Naive thymus-derived CD4-positive, alpha-beta T cell (primary cell): ENCODE measurements at places on chromosomes 6 and 20. TPM values are rescaled to one million over a fixed set of nuclear protein-coding genes. Genes with fewer than 3 reads are reported as not detected.

DNA sequence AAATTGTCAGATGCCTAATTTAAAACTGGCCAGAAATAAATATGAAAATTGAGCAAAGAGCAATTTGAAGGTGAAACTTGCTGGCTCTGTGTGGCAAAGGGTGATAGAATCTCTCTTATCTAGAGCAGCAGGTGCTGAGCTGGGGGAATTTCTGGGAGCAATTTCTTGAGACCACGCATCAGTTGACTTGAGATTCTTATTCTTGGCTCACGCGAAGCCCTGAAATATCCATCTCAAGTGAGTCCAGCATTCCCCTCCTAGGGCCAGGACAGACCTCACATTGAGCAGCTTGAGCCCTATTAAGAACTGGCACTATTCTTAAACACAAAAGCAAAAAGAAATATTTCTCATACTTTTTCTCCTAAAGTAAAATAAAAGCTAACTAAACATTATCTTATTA, 66.3 kb downstream of the MAP7 start:
- H3K36me3 ChIP-seq, result no peaks in the 10 kb centered on the region
- no peaks in the 10 kb centered on the region for H3K4me1 ChIP-seq
- H3K27me3 ChIP-seq, result no peaks in the 10 kb centered on the region
- H3K4me3 ChIP-seq, result no peak overlapping the region

- no peak for DNase-seq
- no peaks in the 10 kb centered on the region for H3K27me3 ChIP-seq
Observed at GRCh38 chr6:168169624-168170023, 90.6 kb upstream of the FRMD1 start.

Gene TOX2
- 0.96 TPM for total RNA-seq

- H3K27ac ChIP-seq, result no peak overlapping the region
- no peak overlapping the region for H3K4me3 ChIP-seq
- H3K36me3 ChIP-seq, result no peaks in the 10 kb centered on the region
- H3K27me3 ChIP-seq, result no peaks in the 10 kb centered on the region
Observed at GRCh38 chr6:168518867-168519266, 77.9 kb downstream of the SMOC2 start.

GRCh38 chr6:115363379-115363778, 697.3 kb downstream of the FRK start:
- H3K4me1 ChIP-seq, result no peaks in the 10 kb centered on the region
- H3K4me3 ChIP-seq, result no peak overlapping the region
- DNase-seq, result no peak
- H3K27me3 ChIP-seq, result no peaks in the 10 kb centered on the region

- no peaks in the 10 kb centered on the region for H3K27me3 ChIP-seq
- no peaks in the 10 kb centered on the region for H3K36me3 ChIP-seq
- no peaks in the 10 kb centered on the region for H3K4me1 ChIP-seq
- no peak overlapping the region for H3K4me3 ChIP-seq
- no peak overlapping the region for H3K27ac ChIP-seq
Observed at GRCh38 chr20:40655451-40655850, 33.6 kb downstream of the MAFB start.

Gene OOEP
- total RNA-seq, result 0.41 and 1.2 TPM in 2 replicates
